ENCODE measurements at places on chromosomes 13 and 19.

DNA sequence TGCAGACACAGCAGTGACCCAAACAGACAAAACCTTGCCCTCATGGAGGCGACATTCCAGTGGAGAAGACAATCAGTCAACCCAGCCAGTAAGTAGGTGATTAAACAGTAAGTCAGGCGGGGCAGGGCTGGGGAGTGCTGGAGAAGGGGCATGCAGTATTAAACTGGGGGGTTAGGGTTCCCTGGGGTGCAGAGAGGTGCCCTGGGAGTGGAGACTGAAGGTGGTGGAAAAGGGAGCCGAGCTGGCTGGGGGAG lies 31.2 kb upstream of the FXYD3 start:
- DNase-seq: no peak

DNA sequence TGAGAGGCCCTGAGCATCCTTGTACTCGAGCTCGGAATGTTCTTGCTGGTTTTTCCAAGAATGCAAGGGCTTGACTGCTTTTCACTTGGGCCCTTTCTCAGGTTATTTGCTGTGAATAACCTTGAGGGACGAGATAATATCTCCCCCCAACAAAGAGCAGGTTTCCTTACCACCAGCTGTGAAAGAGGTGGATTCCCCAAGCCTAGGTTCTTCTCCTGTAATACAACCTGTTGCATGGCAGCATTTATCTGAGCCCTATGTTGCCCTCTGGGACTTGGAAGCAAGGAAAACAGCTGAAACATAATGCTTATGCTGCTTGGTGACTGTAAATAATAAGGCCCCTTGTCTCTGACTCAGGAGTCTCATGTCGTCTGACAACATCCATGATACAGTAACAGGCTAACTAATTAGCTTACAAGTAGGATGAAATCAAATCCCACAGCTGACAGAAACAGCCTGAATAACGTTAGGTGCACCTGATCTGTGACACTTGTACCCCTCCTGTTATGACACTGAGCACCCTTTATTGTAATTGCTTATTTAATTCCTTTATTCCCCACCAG lies 43.6 kb upstream of the RCBTB2 start:
- no peak for DNase-seq

DNA sequence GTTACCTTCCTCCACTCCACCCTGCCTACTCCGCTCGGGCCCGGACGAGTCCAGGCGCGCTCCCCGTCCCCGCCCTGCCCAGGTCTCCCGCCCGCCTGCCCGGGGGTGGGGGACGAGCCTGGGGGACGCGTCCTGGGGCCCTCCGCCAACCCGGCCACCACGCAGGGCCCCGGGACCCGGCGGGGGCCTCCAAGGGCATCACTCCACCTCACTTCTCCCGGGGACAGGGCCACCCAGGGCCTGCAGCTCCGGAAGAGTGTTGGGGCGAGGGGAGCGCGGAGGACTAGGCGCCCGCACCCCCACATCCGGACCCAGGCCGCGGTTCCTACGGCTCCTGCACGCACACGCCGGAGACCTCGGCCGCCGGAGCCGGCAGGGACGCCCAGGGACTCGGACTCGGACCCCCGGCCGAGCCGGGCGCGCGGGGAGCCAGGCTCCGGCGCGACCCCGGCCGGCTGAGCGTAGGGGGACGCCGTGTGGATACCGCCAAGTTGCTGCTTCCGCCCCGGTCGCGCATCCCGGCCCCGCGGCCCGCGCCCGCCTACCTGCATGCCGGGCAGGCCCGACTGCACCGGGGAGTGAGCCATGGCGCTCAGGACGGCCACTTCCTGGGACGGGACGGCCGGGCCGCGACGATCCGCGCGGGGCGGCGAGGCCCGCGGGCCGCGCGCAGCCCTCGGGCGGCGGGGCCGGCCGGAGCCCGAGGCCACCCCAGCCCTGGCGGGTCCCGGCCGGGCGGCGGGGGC lies 534 bp downstream of the STK24 start:
- DNase-seq: no peak

DNA sequence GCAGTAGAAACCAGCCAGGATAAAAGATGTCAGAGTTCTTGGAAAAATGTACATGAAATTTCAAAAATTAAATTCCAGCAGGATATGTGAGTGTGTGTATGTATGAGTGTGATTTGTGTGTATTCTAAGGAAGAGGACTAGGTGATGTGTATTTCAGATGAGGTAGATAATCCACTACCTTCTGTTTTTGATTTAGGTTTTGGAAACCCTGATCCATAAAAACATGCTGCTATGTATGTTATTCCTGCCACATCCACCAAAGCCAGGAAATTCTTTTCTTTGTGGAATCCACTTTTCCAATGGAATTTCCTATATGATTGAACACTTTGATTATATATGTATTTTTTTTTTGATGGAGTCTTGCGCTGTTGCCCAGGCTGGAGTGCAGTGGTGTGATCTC lies 276.9 kb downstream of the UQCRFS1 start:
- DNase-seq: no peak

- no peak for DNase-seq
These were observed 104.3 kb upstream of the PCDH17 start for GRCh38 chr13:57527114-57527735.

DNA sequence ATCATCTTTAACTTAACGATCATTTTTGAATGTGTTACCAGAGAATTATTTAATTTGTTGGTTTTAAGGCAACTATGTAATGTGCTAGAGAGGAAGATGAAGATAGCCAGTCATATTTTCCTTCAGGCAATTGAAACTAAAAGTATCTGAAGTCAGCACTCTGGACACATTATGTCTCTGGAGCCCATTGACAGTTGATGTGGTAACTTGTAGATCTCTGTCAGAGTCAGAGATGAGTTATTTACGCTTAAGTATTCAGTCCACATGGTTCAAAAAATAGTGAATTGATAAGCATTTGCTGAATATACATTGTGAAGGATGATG lies 2.1 kb downstream of the ZMYM2 start:
- no peak for DNase-seq

DNA sequence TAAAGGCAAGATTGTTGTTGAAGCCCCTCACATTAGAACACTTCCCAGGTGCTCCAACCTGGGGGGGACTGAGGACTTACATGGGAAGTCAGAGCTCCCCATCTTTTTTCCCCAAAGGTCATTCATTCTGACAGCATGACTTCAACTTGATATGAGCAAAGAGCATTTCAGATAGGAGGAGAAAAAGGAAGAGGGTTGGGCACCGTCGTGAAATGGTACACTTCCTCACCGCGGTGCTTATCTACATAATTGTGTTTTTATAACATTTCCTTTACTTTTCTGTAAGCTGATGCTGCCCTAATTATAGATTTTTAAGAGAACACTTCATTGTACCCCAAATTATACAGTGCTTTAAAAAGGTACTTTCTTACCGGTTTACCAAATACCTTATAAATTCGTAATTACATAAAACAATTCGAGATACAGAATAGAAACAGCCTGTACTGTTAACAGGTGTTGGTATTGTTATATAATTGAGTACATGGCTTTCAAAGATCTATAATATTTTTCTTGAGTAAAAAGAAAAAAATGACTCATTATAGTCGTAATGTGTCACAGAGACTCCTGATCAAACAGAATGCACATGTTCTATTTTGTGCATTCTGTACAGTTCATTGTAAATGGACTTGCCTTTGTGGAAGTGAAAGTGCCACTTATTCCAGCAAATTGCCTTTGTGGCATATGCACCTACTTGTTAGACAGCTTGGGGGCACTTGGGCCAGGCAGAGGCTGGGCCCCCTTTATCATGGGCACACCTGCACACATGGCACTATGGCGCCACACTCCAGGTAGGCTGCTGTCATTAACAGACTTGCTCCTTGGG lies 81.8 kb downstream of the GGACT start:
- DNase-seq: no peak

- no peak for DNase-seq
These were observed 156.5 kb downstream of the ATP8A2 start for GRCh38 chr13:25528266-25528665.

- DNase-seq: no peak
These were observed 4.7 kb upstream of the UBE2M start for GRCh38 chr19:58563034-58563573.

DNA sequence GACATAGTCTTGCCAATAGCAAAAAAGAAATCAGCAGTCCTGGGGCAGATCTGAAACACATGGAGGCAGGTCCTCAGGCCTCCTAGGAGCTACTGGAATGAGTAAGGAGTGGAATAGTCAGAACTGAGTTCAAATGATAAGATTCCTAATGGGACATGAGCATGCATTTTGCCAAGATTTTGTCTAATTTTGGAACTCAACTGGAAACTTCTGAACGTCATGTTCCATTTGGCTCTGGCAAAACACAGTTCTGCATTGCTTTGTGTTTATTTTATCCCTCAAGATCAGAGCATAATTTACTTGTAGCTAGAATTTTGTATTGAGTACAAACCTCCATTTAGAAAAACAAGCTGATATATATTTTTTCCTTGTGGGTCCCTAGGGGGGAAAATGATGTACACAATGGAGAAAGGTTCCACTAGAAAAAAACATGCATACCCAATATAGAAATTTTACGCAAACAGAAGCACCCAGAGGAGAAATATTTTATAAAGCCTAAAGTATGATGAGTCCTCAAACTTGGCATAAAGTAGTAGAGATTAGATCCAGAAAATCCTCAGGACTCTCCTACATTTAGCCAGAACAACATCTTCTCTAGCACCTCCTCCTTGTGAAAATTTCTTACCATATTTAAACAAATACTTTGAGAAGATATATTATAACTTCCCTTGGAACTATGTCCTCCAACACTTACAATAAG lies 149.0 kb upstream of the SERP2 start:
- DNase-seq: no peak

- no peak for DNase-seq
These were observed 3.6 kb upstream of the A1BG start for GRCh38 chr19:58356766-58357480.

GRCh38 chr13:46184277-46184699 lies 2.3 kb upstream of the LCP1 start:
- peak; percentile 25 for DNase-seq

DNA sequence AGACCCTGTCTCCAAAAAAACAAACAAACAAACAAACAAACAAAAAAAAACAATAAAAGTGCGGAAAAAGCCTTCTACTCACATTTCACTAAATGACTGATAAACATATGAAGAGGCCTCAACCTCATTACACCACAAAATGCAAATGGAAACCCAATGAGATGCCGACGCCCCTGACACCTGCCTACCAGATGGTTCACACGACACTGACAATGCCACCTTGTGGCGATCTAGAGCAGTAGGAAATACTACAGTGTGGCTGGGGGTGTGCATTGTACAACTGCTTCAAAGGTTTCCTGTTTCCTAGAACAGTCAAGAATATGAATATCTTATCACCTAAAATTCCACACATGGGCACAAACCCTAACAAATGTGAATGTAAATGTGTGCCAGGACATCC lies 14.0 kb downstream of the SCGB2B2 start:
- peak; percentile 9 for DNase-seq

DNA sequence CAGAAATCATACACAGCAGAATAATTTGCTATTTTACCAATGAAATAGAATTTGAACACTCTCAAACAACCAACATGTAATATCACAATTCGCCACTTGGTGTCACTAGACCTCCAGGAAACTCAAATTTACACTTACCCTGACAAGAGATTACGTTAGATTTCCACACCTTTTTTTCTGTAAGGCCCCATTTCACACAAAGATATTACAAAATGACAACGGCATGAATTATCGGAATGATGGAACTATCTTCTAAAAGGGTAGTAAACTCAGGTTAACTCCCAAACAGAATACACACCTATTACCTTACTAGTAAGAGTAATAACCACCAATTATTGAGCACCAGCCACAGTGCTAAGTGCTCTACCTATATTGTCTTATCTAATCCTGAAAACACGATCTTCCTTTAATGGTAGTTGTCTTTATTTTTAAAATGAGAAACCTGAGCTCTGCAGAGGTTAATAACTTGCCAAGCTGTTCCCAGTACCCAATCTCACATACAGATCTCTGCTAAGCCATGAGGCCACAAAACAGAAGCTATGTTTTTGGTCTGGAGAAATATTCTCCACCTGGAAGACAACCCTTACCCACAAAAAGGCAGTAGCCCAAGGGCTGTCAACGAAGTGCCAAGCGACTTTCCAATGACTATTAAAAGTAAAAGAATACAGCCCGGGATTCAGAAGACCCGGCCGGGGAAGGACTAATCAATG lies 152.4 kb downstream of the DCLK1 start:
- DNase-seq: no peak

DNA sequence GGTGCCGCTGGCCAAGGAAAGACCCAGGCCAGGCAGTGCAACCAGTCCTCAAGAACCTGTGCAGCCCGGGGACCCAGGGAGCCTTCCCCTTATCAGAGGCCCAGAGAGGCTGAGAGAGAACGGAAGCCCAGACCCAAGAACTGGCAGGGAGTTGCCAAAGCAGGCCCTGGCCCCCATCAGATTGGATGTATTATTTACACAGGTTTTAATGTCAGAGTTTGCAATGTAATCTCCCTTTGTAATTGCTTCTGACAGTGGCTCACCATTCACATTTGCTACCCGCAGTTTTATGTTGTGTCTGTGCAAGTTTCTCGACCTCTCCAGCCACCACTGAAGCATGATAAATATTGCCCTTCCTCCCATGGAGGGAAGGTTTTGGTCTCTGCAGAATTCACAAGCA lies 660.9 kb downstream of the LIG4 start:
- DNase-seq: no peak

DNA sequence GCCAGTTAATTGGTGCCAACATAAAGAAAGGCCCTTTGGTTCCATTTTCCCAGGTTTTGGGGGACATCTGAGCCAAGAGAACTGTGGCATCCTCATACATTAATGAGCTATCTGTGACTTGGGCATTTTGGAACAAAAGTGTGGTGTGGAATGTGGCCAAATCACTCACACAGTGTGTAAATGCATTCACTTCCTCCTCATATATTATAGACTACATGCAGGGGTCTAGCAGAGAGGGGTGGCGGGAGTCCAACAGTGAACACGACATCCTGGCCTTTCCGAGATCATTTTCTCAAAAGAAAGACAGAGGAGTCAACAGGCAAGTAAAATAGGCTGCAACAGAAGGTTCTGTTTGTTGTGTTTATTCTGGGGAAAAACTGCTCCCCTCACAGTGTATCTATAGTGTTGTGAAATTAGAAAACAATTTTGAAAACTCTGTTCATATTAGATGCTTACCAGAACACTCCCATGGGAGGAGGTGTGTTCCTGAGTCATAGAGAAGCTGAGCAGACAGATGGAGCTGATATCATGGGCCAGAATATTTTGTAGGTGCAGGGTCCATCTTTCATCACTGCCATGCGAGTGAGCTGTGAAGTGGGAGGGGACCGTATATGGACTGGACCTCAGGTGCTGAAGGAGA lies 36.9 kb downstream of the PABPC3 start:
- no peak for DNase-seq

DNA sequence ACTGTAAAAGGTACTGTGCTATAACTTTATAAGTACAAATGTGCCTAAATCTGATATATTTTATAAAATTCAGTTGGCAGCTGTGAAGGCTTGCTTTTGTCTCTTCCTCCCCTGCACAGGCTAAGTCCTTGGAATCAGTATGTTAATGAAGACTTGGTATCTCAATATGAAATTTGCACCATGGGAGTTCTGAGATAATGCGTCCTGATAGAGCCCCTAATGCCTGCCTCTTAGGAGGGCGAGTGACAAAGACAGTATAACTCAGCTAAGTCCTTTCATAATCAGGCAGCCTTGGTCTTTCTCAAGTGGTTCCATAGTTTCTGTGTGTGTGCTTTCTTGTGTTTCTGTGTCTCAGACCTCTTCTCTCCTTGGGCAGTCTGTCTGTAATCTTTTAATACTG lies 14.7 kb downstream of the LRCH1 start:
- no peak for DNase-seq

- no peak for DNase-seq
These were observed 149.9 kb upstream of the HTR2A start for GRCh38 chr13:47046706-47047105.

- no peak for DNase-seq
These were observed 1.3 kb downstream of the RFX1 start for GRCh38 chr19:14004619-14005348.
